Naive thymus-derived CD4-positive, alpha-beta T cell (primary cell): ENCODE measurements at places on chromosomes 12 and 14. TPM values are rescaled to one million over a fixed set of nuclear protein-coding genes. Genes with fewer than 3 reads are reported as not detected.
A peak's percentile ranks its signal among the peaks of the same experiment; 100 is the strongest.

- no peak for DNase-seq
Observed at GRCh38 chr12:2633825-2634200, 161.0 kb upstream of the FKBP4 start.

DNA sequence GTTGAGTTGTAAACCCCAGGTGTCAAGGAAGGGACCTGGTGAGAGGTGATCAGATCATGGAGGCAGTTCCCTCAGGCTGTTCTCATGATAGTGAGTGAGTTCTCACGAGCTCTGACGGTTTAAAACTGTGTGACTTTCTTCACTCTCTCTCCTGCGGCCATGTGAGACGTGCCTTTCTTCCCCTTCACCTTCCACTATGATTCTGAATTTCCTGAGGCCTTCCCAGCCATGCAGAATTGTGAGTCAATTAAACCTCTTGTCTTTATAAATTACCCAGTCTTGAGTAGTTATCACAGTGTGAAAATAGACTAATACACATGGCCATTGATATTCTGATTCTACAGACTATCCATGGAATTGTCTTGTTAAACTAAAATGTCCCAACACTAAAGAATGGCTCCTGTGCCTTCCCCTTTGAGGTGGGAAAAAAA is 85.6 kb downstream of the SLC2A13 start:
- no peak for DNase-seq

GRCh38 chr12:93020631-93021597 is 91.8 kb upstream of the EEA1 start:
- no peak for DNase-seq

GRCh38 chr14:26332966-26333365 is 264.9 kb downstream of the NOVA1 start:
- DNase-seq: no peak

GRCh38 chr14:53621433-53621832 is 335.2 kb downstream of the BMP4 start:
- DNase-seq: no peak

GRCh38 chr12:45446013-45446412 is 230.1 kb downstream of the ANO6 start:
- no peak for DNase-seq

GRCh38 chr12:16361142-16361783 is 13.8 kb downstream of the MGST1 start:
- no peak for DNase-seq

DNA sequence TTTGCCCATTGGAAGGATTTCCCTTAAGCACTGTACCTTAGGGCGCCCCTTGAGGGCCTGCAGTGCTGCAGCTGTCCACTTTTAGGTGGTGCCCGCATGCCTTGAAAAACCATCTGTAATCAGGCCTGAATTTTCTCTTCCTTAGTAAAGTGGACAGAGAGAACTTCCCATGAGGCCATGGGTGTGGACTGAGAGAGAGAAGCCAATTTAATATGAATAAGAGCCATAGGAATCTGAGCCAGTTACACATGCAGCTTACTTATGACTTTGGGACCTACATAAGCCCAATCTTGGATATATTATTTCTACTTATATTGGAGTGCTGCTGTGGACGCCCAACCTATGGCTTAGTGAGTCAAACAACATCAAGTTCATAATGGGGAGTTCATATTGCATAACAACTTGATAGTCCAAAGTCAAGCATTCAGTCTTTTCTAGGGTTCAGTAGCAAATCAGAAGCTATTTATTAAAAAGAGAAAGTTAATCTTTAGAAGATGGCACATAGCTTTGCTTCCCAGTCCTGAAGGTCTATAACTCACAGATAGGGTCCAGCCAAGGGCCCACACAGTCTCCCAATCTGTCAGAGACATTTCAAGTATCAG is 11.1 kb upstream of the ETV6 start:
- no peak for DNase-seq

DNA sequence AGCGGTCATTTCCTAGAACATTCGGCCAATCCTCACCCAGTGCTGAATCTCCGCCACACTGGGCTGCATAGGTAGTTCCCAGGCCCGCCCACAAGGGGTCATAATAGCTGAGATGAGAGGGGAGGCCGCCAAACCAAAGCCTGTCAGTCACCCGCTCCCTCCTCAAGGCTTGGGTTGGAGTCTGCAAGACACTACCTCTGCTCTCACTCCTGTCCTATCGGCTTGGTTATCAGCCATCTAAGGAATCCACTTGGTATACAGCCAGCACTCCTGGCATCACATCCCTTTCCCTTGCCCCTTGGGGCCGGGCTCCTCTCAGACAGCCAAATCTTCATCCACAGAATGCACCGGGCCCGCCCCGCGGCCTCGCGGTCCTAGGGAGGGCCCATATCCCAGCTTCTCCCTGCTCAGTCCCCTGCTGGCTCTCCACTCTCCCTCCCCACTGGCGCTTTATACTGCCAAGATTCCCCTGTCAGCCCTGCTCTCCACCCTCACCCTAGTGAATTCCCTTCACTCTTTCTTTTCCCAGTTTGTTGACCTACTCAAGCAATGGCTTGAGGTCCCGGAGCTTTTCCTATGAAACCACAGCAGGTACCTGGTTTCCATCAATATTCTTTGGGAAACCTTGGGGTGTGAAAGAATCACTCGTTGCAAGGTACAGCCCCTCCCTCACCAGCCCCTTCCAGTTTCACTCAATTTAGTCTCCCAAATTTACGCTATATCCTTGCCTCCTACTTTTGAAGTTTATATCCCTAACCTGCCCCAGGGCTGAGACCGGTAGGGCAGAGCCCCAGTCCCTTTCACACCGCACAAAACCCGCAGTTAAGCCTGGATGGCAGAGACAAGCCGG is 1.4 kb downstream of the IFFO1 start:
- peak; percentile 50 for DNase-seq

GRCh38 chr14:23147676-23148075 is 28.6 kb upstream of the CEBPE start:
- DNase-seq: no peak

DNA sequence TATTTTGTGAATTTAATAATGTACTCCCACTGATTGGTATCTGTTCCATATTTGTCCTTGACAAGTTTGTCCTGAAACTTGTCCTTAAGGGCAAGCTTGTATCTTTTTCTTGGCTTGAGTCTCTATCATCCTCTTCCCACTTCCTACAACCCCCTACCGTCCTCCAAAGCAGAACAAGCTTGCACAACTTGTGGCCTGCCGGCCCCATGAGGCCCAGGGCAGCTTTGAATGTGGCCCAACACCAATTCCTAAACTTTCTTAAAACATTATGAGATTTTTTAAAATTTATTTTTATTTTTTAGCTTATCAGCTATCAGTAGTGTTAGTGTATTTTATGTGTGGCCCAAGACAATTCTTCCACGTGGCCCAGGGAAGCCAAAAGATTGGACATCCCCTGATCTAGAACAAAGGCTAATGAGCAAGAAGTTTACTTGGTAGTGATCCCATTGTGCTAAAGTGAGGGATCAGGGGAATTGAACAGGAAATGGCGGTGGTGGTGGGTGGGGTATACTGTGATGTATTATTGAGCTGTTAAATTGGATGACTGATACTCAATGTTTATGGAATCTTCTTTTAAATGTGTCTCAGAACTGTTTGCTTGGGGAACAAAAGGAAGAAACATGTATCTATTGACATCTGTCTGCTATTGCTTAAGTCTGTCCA is 37.8 kb downstream of the TMX1 start:
- no peak for DNase-seq

DNA sequence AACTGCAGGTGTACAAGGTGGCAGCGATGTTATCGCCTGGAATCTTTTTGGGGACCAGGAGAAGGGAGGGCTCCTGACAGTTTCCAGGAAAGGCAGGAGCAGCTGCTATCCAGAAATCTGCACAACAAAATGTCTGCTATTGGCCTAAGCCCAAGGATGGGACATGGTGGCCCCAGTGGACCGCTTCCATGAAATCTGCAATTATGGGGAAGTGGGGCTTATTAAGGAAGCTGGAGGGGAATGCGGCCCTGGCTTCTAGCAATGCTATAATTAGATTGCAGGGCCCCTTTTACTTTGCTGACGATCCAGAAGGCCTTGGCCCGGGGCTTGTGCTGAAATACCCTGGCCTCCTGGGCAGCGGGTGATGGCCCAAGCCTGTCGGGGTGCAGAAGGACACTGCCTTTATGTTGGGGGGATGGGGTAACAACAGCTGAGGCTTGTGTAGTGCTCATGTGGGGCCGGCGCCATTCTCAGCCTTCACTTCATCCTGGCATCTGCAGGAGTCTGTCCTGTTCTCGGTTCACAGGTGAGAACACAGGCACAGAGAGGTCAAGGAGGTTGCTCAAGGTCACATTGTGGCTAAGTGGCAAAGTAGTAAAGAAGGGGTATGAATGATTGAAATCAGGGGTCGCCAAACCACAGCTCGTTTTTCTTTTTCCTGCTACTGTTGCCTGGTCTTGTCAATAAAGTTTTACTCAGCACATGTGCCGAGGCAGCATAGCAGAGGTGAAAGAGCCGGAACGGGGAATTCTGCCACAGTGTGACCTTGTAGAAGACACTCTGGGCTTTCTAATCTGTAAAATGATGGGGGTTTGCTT is 153.5 kb downstream of the RBM19 start:
- DNase-seq: no peak

- DNase-seq: no peak
Observed at GRCh38 chr12:76919383-76920171, 40.8 kb upstream of the CSRP2 start.

DNA sequence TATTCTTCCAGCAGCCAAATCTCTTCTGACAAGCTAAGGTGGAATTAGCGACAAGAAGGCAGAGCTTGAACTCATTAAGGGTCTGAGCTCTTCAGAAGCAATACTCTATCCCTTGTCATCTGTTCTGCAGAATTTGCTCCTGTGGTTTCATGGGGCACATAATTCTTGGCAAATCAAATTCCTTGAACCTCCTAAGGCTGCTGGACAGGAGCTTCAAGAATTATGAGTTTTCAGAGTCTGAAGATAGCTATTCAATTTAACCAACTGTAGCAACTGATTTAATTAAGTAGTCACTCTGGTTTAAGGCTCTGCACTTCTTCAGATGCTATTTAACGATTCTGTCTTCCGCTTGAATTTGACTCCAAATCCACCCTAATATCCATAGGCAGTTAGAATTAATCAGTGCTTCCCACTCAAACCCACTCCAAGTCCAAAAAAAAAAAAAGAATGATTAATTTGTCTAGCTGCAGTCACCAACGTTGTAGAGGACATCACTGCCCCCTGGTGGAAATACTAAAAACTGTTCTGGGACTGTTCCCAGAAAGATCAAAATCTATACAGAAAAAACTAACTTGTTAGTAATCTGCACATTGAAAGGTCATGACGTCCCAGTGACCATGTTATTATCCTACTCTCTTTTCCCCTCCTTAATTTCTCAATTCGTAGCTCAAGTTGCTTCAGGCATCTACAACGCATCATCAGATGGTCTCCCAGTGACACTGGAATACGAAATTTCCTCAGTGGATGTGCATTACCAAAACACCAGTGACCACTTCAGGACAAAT is 169.9 kb downstream of the KIF21A start:
- no peak for DNase-seq

ABCD2 gene
- polyA plus RNA-seq: 10.7 TPM

KRT74 gene
- polyA plus RNA-seq: not detected

GUCY2C gene
- polyA plus RNA-seq: not detected

DPPA3 gene
- polyA plus RNA-seq: not detected

ZC2HC1C gene
- 0.30 TPM for polyA plus RNA-seq
